ELF-1 (cell line): ENCODE measurements at places on chromosomes 11 and 22.

GRCh38 chr22:50705219-50705691, 32.6 kb downstream of the SHANK3 start:
- DNase-seq, result peak; percentile 93

- no peak for DNase-seq
These were observed 91.5 kb upstream of the SESN3 start for GRCh38 chr11:95322539-95322938.

GRCh38 chr11:125305345-125305744, 140.8 kb downstream of the PKNOX2 start:
- DNase-seq, result no peak

- DNase-seq, result no peak
These were observed 1089.1 kb downstream of the TBC1D22A start for GRCh38 chr22:47851586-47851985.
